Activated CD4-positive, alpha-beta memory T cell treated with anti-CD3 and anti-CD28 coated beads for 36 hours (primary cell): ENCODE measurements at places on chromosomes 13 and 19.
A peak's percentile ranks its signal among the peaks of the same experiment; 100 is the strongest.

DNA sequence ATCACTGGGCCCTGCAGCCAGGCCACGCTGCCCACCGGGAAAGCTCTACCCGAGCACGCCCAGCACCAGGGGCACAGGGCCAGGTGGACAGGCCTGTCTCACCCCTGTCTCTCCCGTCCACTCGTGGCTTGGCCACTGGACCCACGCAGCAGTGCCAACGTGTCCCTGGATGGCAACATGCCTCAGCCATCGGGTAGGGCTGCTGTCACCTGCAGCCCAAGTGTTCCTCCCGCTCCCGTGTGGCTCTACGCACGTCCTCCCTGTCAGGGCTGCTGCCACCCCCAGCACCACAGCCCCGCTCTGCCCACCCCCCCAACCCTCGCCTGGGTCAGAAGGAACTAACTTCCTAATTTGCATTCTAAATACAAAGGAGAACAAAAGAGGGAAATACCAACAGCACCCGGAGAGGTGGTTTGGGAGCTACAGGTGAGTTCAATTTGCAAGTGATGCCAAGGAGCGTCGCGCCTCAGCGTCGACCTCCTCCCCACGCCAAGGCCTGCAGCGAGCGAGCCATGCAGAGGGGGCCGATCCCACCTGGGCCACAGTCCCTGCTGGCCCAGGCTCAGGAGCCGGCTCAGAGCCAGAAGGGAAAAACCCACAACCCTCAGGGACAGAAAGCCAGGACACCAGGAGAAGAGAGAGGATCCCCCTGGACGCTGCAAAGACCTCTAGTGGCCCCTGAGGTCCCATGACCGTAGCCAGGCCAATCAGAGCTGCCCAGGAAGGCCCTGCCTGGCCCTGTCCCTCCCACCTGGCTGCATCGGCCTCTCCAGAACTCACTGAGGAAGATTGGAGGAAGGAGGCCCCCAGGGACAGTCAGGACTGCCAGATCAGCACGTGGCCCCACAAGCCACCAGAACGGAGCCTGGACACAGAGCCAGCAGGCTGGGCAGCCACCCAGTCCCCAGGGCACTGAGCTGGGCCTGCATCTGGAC, 128.4 kb upstream of the SPACA7 start:
- no peak overlapping the region for H3K27ac ChIP-seq
- H3K36me3 ChIP-seq: no peaks in the 10 kb centered on the region
- no peak overlapping the region for H3K4me3 ChIP-seq
- peaks cover 3% of the 10 kb centered on the region for H3K27me3 ChIP-seq

- no peak overlapping the region for H3K27ac ChIP-seq
- H3K36me3 ChIP-seq: no peaks in the 10 kb centered on the region
- H3K4me3 ChIP-seq: no peak overlapping the region
- no peak for DNase-seq
- H3K27me3 ChIP-seq: no peaks in the 10 kb centered on the region
Measured at GRCh38 chr13:105463011-105463501, 1072.4 kb downstream of the EFNB2 start.

GRCh38 chr19:36092566-36092965, 18.4 kb upstream of the OVOL3 start:
- peaks cover 39% of the 10 kb centered on the region for H3K36me3 ChIP-seq
- H3K4me3 ChIP-seq: no peak overlapping the region
- no peaks in the 10 kb centered on the region for H3K27me3 ChIP-seq
- DNase-seq: no peak
- peaks cover 16% of the 10 kb centered on the region for H3K4me1 ChIP-seq
- H3K27ac ChIP-seq: peak overlapping the region; percentile 49

DNA sequence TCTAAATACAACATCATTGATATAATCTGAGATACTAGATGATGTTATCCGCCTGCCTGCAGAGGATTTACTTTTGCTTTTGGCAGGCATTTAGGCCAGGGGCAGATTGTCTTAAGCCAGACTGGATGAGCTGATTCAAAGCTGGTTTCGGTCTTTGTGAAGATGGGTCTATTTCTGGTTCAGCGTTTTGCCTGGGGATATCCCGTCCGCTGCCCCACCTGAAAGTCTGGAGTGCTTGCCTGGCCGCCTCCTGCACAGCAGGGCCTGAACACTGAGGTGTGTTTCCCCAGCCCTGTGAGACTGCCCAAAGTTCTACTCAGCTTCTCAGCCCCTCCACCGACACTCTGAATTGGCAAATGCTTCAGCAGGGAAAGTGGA, 149.7 kb downstream of the KATNAL1 start:
- no peaks in the 10 kb centered on the region for H3K27me3 ChIP-seq
- H3K4me1 ChIP-seq: peaks cover 51% of the 10 kb centered on the region
- DNase-seq: no peak
- no peaks in the 10 kb centered on the region for H3K36me3 ChIP-seq
- no peak overlapping the region for H3K4me3 ChIP-seq

DNA sequence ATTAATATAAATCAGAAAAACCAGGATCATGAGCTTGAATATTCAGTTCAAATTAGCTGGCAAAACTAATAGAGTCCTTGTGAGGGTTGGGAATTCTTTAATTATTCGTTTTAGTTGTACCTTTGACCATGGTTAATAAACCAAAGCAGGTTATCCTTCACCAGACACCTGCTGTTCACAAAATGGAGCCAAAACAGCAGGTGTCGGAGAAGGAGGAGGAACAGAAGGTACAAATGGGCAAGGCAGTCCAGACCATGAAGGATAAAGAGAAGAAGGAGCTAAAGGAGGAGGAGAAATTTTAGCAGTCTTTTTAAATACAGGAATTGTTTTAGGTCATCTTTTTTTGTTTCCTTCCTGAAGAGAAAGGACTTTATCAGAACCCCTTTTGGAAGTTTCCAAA, 106.1 kb downstream of the NHLRC3 start:
- no peak overlapping the region for H3K4me3 ChIP-seq
- H3K4me1 ChIP-seq: peaks cover 40% of the 10 kb centered on the region
- no peaks in the 10 kb centered on the region for H3K36me3 ChIP-seq
- peaks cover 19% of the 10 kb centered on the region for H3K27me3 ChIP-seq
- H3K27ac ChIP-seq: no peak overlapping the region
- no peak for DNase-seq
